GM03348 (cell line): ENCODE measurements at places on chromosomes 4 and X.

GRCh38 chr4:29966386-29966785 is 753.8 kb upstream of the PCDH7 start:
- no peak for DNase-seq

DNA sequence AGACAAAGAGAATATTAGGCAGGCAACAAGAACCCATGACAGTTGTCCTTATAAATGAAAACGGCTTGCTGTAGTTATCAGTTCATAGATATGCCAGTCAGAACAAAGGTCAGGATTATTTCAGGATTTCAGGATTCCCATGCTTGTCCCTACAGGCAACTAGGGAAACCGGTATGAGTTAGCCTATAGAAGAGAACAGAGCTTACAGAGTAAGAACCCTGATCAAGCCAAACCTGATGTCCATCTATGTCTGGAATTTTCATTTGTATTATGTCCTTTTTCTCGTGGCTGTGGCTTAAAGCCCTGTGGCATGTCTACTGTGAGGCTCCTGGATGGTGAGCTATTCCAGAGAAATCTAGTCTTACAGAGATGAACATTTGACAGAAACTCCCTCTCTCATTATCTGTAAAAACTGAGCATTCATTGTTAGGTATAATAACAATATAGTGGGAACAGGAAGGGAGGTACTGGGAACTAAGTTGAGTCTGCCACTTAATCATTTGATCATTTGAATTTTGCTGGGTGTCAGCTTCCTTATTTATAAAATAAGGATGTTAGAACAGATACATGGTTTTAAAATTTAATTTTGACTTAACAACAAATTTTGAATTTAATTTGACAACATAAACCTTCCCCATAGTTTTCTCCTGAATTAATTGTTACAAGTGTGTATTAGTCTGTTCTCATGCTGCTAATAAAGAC is 129.5 kb upstream of the KLF3 start:
- no peak for DNase-seq

DNA sequence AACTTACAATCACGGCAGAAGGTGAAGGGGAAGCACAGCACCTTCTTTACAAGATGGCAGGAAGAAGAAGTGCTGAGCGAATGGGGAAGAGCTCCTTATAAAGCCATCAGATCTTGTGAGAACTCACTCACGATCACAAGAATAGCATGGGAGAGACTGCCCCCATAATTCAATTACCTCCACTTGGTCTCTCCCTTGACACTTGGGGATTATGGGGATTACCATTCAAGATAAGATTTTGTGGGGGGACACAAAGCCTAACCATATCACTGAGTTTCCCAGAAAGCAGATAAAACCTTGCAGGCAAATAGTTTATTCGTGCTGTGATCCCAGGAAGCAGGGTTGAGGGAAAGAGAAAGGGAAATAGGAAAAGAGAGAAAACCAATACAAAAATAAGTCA is 69.0 kb upstream of the GYPA start:
- DNase-seq, result no peak

DNA sequence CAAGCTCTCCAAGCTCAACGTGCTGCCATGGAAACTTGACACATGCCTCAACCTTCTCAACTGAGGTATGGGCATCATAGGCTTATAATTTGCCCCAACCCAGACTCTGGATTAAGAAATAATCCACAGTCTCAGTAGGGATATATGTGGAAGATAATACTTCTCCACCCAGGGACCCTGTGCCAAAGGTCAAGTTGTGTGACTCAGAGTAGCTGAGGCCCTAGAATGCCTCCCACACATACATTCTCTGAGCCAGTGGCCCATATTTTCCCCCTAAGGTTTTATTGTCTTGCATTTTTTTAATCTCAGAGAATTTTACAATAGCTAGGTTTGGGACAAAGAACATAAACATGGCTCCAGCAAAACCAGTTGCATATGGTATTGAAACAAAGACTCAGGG is 283.1 kb downstream of the IDS start:
- no peak for DNase-seq

DNA sequence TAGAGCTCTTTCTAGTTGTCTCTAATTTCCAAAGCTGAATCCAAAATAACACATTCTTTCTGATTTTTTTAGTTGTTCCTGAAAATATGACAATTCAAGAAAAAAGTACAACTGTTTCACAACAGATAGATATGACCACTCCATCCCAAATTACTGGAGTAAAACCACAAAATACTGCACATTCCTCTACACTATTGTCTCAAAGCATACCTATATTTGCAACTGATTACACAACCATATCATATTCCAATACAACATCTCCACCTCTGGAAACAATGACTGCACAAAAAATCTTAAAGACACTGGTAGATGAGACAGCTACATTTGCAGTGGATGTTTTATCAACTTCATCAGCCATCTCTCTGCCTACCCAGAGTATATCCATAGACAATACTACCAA is 43.6 kb downstream of the ADGRG4 start:
- no peak for DNase-seq
